ENCODE measurements at places on chromosomes 4 and X. TPM values are rescaled to one million over a fixed set of nuclear protein-coding genes. Genes with fewer than 3 reads are reported as not detected.
A peak's percentile ranks its signal among the peaks of the same experiment; 100 is the strongest.

DNA sequence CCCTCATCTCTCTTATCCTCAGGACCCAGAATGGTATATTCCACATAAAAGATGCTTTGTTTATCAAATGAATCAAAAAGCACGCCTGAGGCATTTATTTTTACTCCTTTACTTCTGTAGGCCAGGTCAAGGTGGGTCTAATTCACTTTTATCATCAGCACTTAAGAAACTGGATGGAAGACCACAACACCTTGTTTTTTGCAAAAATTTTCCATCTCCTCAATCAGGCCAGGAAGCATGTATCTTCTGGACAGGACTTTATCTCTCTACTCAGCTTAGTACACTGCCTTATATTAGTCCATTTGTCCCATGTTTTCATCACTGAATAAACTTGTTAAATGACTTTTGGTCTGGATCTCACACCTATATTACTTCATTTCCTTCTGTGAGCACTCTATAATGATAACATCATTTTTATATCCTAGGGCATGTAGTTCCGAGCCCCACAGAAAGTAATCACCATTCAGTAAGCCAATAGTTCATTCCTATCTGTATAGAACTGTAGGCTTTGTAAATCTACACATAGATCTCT lies 260.5 kb downstream of the CHIC1 start:
- H3K27me3 ChIP-seq: peaks cover 2% of the 10 kb centered on the region
- no peaks in the 10 kb centered on the region for H3K4me1 ChIP-seq
- peaks cover 5% of the 10 kb centered on the region for H3K36me3 ChIP-seq
- no peak overlapping the region for H3K27ac ChIP-seq
- no peak for DNase-seq

NAP1L3 gene
- total RNA-seq: 14.8 TPM

GRCh38 chr4:129264008-129264657 lies 168.2 kb downstream of the C4orf33 start:
- no peak overlapping the region for H3K4me3 ChIP-seq
- no peaks in the 10 kb centered on the region for H3K27me3 ChIP-seq
- H3K4me1 ChIP-seq: no peaks in the 10 kb centered on the region
- H3K27ac ChIP-seq: no peak overlapping the region

GRCh38 chrX:41723826-41724225 lies at the start of gene GPR82:
Gene GPR82, plus strand, starts transcription at chrX:41724181. Its CDS starts 2,846 bp downstream, at chrX:41727027.
- H3K27me3 ChIP-seq: no peaks in the 10 kb centered on the region
- no peaks in the 10 kb centered on the region for H3K36me3 ChIP-seq
- no peak within 1 kb of the TSS for H3K27ac ChIP-seq
- no peaks in the 10 kb centered on the region for H3K4me1 ChIP-seq
- DNase-seq: no peak

KLKB1 gene
- total RNA-seq: 0.51 TPM

FNIP2 gene
- 17.3 TPM for total RNA-seq

GRCh38 chrX:65667157-65667502 lies 324 bp upstream of the MSN start:
- no peak for DNase-seq
- H3K4me3 ChIP-seq: no peak overlapping the region
- peaks cover 9% of the 10 kb centered on the region for H3K4me1 ChIP-seq

EDA2R gene
- total RNA-seq: not detected

MAP3K15 gene
- 0.08 TPM for total RNA-seq

DNA sequence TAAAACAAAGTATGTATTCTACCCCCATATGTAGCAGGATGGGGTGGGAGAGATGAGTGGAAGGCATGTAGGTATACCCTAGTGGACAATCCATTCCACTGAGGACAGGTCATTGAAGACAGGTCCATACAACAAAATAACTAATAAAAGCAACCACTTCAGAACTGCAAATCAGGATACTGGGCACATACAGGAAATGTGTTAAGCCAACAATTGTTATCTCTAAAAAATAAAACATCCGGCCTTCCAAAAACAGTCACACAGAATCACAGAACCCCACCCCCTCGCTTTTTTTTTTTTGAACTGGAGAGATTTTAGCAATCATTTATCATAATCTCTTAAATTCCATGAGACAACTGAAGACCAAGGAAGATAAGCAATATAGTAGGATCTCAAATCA lies 112.9 kb downstream of the FRYL start:
- H3K36me3 ChIP-seq: no peaks in the 10 kb centered on the region
- no peak overlapping the region for H3K27ac ChIP-seq
- DNase-seq: no peak
- H3K4me1 ChIP-seq: peaks cover 6% of the 10 kb centered on the region
- no peaks in the 10 kb centered on the region for H3K27me3 ChIP-seq

DNA sequence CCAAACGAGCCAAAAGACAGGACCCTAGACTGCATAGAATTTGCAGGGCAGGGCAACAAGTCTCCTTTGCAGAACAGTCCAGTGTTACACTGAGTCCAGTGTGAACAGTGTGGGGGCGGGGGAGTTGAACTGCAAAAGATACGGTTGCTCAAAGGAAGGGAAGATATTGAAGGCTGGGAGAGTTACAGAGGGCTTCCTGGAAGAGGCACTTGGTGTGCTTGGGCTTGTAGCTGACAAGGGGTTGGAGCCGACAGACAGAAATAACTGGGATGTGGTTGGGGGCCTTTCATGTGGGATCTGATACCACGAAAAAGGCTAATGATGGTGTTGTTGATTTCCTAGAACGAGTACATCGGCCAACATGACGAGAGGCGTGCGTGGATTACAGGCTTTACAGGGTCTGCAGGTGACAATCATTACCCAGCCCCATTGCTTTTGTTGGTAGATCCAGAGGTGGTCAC lies 6.1 kb downstream of the XPNPEP2 start:
- DNase-seq: peak; percentile 51
- H3K4me3 ChIP-seq: no peak overlapping the region
- no peaks in the 10 kb centered on the region for H3K27me3 ChIP-seq
- no peak overlapping the region for H3K27ac ChIP-seq

TMPRSS11A gene
- not detected for total RNA-seq

- no peak overlapping the region for H3K27ac ChIP-seq
- H3K36me3 ChIP-seq: no peaks in the 10 kb centered on the region
- H3K4me1 ChIP-seq: no peaks in the 10 kb centered on the region
- no peak overlapping the region for H3K4me3 ChIP-seq
- no peak for DNase-seq
Measured at GRCh38 chr4:67983333-67983732, 20.0 kb upstream of the TMPRSS11A start.

- DNase-seq: no peak
- no peak overlapping the region for H3K27ac ChIP-seq
- no peaks in the 10 kb centered on the region for H3K4me1 ChIP-seq
- no peak overlapping the region for H3K4me3 ChIP-seq
- H3K27me3 ChIP-seq: no peaks in the 10 kb centered on the region
- no peaks in the 10 kb centered on the region for H3K36me3 ChIP-seq
Measured at GRCh38 chr4:100823993-100824323, 306.1 kb upstream of the EMCN start.

POF1B gene
- total RNA-seq: 0.35 TPM

CNGA1 gene
- total RNA-seq: not detected

DCLK2 gene
- 0.11 TPM for total RNA-seq

- no peaks in the 10 kb centered on the region for H3K36me3 ChIP-seq
- no peak overlapping the region for H3K27ac ChIP-seq
- no peaks in the 10 kb centered on the region for H3K4me1 ChIP-seq
- no peak for DNase-seq
Measured at GRCh38 chrX:115562480-115562847, 1.5 kb downstream of the PLS3 start.

CFAP99 gene
- total RNA-seq: not detected

GRCh38 chr4:126777649-126778048 lies 855.1 kb upstream of the INTU start:
- H3K4me3 ChIP-seq: no peak overlapping the region
- H3K27me3 ChIP-seq: no peaks in the 10 kb centered on the region
- H3K36me3 ChIP-seq: no peaks in the 10 kb centered on the region
- no peak overlapping the region for H3K27ac ChIP-seq

GRCh38 chr4:37389967-37390580 lies 145.5 kb downstream of the NWD2 start:
- no peaks in the 10 kb centered on the region for H3K27me3 ChIP-seq
- no peak for DNase-seq
- H3K36me3 ChIP-seq: no peaks in the 10 kb centered on the region
- H3K4me3 ChIP-seq: no peak overlapping the region

GRCh38 chr4:14783011-14783877 lies 219.0 kb upstream of the CPEB2 start:
- no peaks in the 10 kb centered on the region for H3K27me3 ChIP-seq
- H3K4me1 ChIP-seq: no peaks in the 10 kb centered on the region
- no peak overlapping the region for H3K27ac ChIP-seq
- H3K36me3 ChIP-seq: no peaks in the 10 kb centered on the region
- no peak for DNase-seq

NEXMIF gene
- total RNA-seq: 2.0 TPM

- DNase-seq: peak; percentile 43
- no peaks in the 10 kb centered on the region for H3K36me3 ChIP-seq
- no peaks in the 10 kb centered on the region for H3K27me3 ChIP-seq
- no peaks in the 10 kb centered on the region for H3K4me1 ChIP-seq
Measured at GRCh38 chr4:141307241-141307689, 86.6 kb downstream of the ZNF330 start.

CXCL6 gene
- not detected for total RNA-seq

DNA sequence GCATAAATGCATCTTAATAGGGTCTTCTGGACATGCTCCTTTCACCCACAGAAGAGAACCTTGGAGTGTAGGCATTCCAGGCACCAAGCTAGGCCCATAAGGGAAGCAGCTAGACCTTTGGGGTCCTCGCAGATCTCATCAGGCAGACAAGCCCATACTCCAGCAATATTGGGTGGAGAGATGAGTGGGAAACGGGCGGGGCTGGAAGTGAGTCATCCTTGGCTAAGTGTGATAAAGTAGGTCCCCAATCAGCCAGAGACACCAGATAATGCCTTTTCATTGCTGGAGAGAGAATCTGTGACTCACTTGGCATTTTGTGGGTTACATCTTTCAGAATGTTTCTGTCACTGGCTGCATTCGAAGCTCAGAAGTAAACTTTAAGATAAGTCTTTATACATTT lies 133.3 kb upstream of the MBNL3 start:
- H3K27me3 ChIP-seq: no peaks in the 10 kb centered on the region
- H3K36me3 ChIP-seq: no peaks in the 10 kb centered on the region
- no peak for DNase-seq
- no peaks in the 10 kb centered on the region for H3K4me1 ChIP-seq
- H3K4me3 ChIP-seq: no peak overlapping the region

DNA sequence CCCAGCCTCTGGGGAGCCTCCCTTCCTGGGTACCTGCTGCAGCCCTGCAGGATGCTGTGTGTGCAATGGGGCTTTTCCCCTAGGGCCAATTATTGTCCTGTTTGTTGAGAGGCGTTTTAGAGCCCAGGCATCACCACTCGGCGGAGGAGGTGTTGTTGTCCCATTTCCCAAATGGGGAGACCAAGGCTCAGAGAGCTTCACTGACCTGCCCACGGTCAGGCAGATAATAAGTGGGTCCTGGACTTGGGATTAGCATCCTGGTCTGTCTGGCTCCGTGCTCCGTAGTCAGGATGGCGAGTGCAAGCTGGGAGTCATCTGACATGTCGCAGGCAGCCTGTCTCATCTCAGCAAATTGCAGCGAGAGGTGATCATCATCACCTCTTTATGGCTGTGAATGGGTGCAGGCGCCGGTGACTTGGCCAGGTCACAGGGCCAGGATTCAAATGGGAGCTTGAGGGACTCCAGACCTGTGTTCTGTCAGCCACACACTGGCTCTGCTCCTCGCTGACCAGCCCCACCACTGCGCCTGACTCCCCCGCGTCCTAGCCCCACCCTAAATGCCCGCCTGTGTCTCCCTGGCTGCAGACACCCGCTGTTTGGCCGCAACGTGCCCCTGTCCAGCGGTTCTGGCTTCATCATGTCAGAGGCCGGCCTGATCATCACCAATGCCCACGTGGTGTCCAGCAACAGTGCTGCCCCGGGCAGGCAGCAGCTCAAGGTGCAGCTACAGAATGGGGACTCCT lies 16.6 kb downstream of the HTRA3 start:
- H3K27ac ChIP-seq: no peak overlapping the region
- H3K36me3 ChIP-seq: no peaks in the 10 kb centered on the region
- no peak overlapping the region for H3K4me3 ChIP-seq
- H3K4me1 ChIP-seq: no peaks in the 10 kb centered on the region

- H3K4me1 ChIP-seq: no peaks in the 10 kb centered on the region
- no peaks in the 10 kb centered on the region for H3K27me3 ChIP-seq
- no peak overlapping the region for H3K4me3 ChIP-seq
- no peaks in the 10 kb centered on the region for H3K36me3 ChIP-seq
- DNase-seq: no peak
Measured at GRCh38 chrX:38312436-38312835, 14.9 kb downstream of the RPGR start.

DNA sequence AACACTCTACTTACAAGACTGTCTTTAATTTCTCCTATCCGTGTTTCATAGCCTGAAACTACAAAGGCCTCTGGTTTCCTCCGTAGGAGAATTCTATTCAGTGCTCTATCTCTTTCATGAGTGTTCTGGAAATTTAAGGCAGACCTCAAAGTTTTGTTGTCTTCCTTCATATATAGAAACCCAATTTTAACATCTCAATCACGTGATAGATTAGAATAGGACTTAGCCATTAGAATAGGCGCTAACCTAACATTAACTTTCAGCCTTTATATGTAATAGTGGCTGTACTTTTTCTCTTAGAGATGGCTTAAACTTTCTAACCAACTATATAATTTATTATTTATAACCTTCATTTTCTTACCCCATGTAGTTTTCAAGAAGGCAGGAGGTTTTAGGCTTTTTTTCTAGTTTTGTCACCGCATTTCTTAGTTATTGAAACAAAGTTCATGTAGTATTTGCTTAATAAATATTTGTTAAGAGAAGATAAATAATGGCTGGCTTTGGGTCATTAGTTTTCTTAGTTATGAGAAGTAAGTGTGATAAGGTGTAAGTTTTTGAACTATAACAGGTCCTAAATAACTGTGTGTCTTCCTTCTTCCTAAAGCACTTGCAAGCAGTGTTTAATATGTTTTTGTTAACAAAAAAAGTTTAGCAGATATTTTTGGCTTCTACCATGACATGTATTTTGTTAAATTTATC lies 1504.6 kb upstream of the ADGRL3 start:
- no peak for DNase-seq
- no peaks in the 10 kb centered on the region for H3K27me3 ChIP-seq
- no peak overlapping the region for H3K4me3 ChIP-seq
- no peak overlapping the region for H3K27ac ChIP-seq
- no peaks in the 10 kb centered on the region for H3K4me1 ChIP-seq
- H3K36me3 ChIP-seq: no peaks in the 10 kb centered on the region

DNA sequence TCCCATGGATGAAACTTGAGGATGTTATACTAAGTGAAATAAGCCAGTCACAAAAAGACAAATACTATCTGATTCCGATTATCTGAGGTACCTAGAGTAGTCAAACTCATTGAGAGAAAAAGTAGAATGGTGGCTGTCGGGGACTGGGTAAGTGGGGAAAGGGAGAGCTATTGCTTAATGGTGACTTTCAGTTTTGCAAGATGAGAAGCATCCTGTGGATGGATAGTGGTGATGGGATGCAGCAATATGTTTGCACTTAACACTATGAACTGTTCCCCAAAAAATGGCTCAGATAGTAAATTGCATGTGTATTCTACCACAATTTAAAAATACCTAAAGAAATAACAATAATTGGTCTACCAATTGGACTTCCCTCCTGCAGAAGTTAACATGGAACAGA lies 181.5 kb downstream of the SHROOM3 start:
- H3K4me3 ChIP-seq: no peak overlapping the region
- H3K4me1 ChIP-seq: no peaks in the 10 kb centered on the region
- H3K27ac ChIP-seq: no peak overlapping the region
- no peaks in the 10 kb centered on the region for H3K36me3 ChIP-seq

Data from naive thymus-derived CD4-positive, alpha-beta T cell (primary cell).